ENCODE measurements at places on chromosomes 3 and 15.

GRCh38 chr3:172647080-172647479 is 63.8 kb downstream of the NCEH1 start:
- DNase-seq, result no peak

DNA sequence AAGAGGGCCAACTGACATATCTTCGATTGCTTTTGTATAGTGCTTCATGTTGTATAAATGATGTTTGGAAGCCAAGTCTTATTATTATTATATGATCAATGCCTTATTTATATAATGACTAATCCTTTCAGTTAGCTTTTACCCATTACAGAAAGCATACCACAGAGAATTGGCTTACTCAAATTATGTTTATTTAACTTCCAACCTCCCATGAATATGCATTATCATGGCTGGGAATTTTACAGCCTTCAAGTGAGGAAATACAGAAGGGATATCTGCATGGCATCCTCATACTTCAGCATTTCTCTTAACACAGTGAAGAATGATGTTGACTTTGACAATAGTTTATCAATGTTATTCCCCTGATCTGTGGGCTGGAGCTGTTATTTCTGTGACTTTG is 225.9 kb upstream of the GAP43 start:
- peak; percentile 88 for DNase-seq

DNA sequence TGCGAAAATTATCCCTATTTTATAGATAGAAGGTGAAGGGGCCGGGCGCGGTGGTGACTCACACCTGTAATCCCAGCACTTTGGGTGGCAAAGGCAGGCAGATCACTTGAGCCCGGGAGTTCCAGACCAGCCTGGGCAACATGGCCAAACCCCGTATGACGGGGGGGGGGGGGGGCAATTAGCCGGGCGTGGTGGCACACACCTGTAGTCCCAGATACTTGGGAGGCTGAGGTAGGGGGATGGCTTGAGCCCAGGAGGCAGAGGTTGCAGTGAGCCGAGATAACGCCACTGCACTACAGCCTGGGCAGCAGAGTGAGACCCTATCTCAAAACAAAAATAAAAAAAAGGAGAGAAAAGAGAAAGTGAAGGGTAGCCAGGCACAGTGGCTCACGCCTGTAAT is 1.4 kb downstream of the AAGAB start:
- no peak for DNase-seq

- DNase-seq, result no peak
These were observed 8.0 kb upstream of the KBTBD8 start for GRCh38 chr3:66989860-66990696.

GRCh38 chr15:61489571-61489970 is 260.5 kb upstream of the RORA start:
- DNase-seq, result no peak

- DNase-seq, result peak; percentile 14
These were observed 23.4 kb downstream of the TMEM202 start for GRCh38 chr15:72421484-72421883.

DNA sequence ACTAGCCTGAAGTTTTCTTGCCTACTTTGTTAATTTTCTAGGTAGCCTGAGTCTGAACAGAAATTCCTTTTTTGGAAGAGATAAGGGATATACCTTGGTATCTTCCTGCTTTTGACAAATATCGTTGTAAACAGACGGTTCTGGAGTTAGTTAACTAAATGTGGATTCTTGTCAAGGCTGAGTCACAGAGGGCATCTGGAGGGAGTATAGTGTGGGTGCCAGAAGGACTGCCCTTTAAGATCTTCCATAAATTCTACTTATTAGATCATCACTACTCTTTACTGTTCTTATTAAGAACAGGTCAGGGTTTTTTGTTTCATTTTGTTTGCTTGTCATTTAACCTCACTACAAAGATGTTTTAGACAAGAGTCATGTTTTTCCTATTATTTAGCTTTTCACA is 125.3 kb upstream of the SKOR1 start:
- no peak for DNase-seq
